Cerebellar nuclear complex (tissue), 1 donor: ENCODE measurements at places on chromosomes 2 and 18.

DNA sequence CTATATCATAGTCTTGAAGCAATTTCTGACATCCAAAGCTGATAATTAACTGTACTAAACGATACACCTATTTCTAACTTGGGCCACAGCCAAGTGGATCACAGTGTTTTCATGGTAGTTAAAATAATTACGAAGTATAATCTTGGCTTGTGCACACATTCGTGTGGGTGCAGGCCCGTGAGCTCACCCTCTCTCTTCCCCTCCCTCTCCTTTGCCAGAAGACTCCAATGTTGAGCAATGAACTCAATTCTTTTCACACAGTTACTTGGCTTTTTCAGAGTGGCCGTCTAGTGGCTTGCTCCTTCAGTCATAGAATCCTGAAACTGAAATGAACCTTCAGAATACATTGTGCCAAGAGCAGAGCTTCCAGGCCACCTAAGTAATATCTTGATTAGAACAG, 178.7 kb downstream of the NCKAP5 start:
- DNase-seq: no peak

DNA sequence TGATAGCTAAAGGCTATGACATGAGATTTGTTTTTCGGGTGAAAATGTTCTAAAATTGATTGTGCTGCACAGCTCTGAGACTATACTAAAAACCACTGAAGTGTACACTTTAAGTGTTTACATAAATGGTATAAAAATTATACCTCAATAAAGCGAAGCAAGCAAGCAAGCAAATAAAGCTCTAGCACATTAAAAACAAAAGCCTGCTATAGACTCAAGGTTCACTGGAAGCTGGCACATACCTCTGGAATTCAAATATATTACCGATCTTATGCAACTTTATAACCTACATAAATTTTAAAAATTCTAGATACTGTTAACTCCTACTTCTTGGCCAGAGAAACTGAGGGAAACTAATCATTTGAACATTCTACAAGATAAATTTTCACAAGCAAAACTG, 20.1 kb downstream of the PELI1 start:
- DNase-seq: no peak

- no peak for DNase-seq
Observed at GRCh38 chr2:120545521-120546047, 190.1 kb upstream of the GLI2 start.

DNA sequence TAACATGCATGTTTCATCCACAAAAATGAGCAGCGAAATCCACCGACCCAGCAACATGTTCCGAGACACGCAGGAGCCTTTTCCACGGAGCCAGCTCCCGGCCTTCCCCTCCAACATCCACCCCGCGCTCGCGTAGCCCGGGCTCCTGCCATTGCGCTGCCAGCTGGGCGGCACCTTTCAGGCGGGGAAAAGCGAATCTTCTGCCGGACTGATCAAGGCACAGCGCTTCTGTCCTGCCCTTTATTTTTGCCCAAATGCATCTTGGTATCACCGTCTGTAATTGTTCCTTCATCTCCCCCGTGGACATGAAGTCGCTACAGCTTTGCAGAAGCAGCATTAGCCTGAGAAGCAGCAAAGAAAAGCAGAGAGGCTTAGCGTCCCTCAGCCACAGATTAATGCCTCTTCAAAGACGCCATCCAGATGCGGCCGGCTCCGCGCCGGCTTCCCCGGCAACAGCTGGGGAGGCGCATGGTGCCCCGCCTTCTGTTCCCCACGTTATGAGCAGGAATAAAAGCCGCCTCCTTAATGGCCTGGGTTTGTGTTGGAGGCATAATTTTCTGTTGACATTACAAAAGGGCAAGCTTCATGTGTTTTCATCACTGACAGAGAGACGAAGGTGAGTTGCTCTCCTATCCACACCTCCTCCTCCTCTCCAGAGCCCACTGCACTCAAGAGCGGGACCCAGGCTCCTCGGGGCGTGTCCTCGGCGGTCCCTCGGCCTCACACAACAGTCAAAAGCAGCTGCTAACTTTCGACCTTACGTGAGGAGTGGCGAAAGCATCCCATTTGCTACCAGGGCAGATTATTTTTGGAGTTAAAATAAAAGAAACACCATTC, 122.1 kb upstream of the SALL3 start:
- no peak for DNase-seq

- DNase-seq: no peak
Observed at GRCh38 chr2:189162566-189162965, 17.0 kb downstream of the COL5A2 start.

GRCh38 chr18:47912794-47913585, 17.5 kb downstream of the SMAD2 start:
- DNase-seq: no peak

DNA sequence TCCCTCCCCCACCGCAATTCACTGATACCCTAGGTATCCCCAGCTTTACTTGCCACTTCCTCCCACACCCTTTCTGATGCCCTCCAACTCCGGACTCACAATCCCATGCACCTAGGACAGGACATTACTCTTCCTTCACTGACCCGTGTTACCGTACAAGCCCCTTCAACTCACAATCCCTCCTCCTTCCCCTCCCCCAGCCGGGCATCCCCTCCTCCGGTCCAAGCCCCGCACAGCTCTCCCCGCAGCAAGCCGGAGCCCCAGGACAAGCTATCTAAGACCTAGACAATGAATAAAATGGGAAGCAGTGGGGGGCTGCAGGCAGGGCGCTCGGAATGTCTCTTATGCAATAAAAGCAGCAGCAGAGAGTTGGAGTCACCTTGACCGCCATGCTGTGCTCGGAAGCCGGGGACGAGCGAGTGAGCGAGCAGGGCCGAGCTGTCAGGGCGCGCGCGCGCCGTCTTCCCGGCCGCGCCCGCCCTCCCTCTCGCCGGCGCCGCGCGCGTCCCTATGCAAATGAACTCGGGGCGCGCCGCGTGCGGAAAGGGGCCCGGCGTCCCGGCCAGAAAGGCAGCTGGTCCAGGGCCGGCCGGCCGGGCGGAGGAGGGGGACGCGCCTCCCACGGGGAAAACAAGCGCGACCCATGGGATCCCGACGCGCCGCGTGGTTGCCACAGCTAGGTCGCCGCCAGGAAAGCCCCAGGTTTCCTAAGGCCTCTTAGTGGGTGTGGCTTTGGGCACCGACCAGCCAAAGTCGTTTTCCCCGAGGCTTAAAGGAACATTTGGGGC, at the start of gene SLC25A12:
TSS of gene SLC25A12 (minus strand) at position 421 of the 788 bp plus-strand sequence. CDS start at position 391, 30 bp downstream.
- peak; percentile 42 for DNase-seq

DNA sequence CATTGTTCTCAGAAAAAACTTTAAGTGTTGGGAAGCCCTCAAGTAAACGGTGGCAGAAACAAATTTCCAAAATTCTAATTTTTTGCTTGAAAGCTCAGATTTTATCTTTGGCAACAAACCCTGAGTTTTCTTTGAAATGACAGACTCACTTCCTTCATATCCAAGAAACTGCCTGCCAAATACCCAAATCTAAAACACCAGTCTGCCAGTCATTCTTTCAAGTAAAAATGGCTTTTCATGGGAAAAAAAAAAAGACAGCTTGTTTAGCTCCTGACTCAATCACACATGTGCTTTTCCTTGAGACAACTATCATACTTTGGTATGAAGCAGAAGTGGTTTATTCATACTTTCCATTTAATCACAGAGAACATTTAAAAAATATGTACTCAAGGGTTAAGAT, 40.6 kb upstream of the CSRNP3 start:
- DNase-seq: no peak

DNA sequence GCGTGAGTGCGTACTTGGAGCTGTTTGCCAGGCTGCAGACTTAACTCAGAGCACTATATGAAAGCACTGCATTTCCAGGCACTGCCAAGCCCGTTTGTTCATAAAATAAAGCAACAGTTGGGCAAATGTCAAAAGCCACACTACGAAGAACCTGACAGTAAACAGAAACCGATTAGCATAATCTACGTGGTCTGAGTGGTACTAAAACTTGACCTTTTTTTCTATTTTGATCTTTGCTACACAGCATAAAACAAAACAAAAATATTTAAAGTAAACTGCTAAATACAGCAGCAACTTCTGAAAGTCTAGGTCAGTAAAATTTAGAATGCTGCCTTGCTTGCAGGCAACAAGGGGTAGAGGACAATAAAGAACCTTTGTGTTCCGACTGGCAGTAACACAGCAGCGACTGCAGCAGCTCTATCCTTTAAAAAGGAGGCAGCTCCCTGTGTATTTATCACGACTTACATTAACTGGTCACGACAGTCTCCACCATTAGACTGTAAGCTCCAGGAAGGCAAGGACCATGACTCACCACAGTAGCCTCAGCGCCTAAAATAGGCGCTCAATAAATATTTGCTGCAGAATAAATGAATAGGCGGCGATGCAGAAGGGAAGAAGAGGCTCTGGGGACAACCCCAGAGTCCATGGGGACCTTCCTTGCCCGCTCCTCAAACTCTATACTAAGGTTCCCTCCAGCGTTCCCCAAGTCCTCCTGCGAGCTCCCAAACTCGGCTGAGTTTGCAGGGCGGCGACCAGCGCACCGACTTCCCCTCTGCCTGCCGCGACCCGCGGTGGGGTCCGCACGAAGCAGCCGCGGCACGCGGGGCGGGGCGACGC, 902 bp downstream of the SS18 start:
- no peak for DNase-seq

GRCh38 chr2:109429567-109430328, 184.0 kb downstream of the SEPTIN10 start:
- DNase-seq: no peak

- DNase-seq: no peak
Observed at GRCh38 chr18:33578518-33579348, 714 bp downstream of the ASXL3 start.

DNA sequence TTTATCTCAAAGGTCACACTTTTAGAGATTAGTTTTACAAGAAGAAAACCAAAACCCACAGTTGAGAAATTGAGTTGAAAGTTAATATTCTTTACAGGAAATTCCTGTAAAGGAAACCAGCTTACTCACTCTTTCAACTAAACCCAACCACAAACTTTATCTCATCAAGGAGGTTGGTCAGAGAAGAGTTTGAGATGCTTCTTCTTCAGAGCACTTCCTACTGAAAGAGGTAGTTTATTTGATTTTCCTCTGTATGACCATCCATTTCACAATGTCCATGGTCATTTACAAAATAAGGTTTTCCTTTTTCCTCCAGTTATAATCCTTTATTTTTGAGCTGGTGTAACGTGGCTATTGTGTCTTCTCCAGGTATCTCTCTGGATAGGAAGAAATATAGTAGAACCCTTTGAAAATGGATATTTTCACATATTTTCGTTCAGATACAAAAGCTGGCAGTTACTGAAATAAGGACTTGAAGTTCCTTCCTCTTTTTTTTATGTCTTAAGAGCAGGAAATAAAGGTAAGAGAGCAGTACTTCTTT, 4.5 kb upstream of the IL18RAP start:
- DNase-seq: no peak

GRCh38 chr18:74281980-74282754, 9.6 kb downstream of the CYB5A start:
- no peak for DNase-seq

DNA sequence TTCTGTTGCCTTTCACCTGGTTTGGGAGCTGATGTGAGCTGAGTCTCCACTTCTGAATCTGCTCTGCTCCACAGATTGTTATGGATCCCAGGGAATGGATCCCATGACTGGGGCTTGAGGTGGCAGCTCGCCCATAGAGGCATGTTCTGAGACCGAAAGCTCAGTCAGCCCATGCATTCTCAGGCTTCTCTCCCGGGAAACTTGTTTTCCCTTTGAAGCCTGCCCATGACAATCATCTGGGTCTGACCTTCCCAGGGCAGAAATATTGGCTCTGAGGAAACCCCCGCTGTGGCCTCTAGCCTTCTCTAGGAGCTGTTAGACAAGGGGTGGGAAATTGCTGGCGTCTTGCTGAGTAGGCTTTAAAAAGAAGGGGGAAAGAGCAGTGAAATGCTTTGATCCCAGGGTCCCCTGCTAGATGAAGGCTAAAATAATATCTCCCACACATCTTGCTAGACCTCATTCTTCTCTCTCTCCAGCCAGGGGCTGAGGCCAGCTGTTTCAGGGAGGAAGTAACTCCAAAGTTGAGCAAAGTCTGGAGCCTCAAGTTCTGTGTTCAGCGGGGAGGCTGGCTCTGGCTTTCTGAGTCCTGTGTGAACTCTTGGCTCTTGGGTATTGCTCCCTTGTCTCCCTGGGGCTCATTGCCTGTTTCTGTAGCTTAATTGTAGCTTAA, 2.0 kb downstream of the VAMP8 start:
- DNase-seq: no peak

GRCh38 chr18:2825613-2826175, 21.1 kb upstream of the EMILIN2 start:
- no peak for DNase-seq

DNA sequence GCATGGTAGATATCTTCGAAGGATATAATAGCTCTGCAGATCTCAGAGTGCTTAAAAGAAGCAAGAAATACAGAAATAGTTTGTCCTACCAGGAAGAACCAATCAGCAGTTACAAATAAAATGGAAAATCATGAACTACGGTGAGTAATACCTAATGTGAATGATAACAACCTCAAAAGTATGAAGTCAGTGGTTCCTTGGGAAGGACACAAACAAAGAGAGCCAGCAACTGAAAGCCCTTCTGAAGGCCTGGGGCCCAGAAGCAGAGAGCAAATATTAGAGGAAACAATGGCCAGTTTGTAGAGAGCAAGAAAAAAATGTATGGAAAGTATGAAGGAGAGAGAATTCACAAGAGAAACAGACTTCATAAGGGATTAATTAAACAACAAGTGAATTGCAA, 226.8 kb upstream of the CHST9 start:
- DNase-seq: no peak

GRCh38 chr2:238987352-238987981, 139.6 kb downstream of the TWIST2 start:
- DNase-seq: no peak

GRCh38 chr18:74796211-74796610, 198.5 kb downstream of the ZNF407 start:
- DNase-seq: no peak

DNA sequence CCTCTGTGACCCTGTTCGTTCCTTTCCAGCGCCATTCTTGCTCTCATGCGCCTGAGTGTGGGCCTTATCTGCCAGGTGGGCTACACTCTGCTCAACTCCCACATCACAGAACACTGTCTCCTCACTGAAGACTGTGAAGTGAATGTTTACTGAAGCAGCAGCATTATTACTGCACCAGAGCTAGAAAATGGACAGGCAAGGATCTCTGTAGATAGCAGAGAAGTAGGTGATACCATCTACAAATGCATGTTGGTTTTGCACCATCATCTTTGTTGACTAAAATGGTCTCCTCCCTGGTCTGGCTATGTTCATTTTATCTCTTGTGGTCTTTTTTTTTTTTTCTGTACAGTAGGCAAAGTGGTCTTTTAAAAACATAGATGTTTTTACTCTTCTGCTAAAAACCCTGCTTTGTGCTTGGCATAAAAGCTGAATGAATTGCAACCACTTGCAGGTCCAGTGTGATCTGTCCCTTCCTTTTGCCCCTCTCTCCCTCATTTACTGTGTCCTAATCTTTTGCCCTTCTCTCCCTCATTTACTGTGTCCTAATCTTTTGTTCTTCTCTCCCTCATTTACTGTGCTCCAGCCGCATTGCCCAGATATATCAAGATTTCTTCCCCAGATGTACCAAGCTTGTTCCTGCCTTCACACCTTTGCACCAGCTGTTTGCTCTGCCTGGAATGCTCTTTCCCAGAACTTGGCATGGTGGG, 35.4 kb downstream of the BABAM2 start:
- no peak for DNase-seq

DNA sequence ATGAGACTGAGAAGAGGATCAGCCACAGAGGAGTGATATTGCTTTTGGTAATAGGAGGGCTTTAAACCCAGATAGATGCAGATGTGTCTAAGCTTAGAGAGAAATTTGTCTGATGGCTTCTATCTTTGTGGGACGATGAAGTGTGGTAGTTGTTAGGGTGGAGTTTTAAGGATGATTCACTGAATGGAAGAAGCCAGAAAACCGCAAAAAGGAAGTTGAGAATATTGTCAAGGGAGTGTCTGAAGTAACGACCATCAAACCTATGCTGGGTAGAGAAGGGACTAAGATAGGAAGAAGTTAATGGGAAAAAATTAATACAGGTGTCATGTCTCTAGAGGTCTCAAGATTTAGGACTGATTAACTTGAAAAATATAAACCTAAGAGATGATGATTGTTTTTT, 195.6 kb upstream of the MC4R start:
- no peak for DNase-seq
